Left ventricle myocardium superior (tissue), 1 donor: ENCODE measurements at places on chromosomes 1 and 21. TPM values are rescaled to one million over a fixed set of nuclear protein-coding genes. Genes with fewer than 3 reads are reported as not detected.

Gene TMEM52
- 1.7 TPM for total RNA-seq

Gene TTC39A
- 18.0 TPM for total RNA-seq

Gene IGSF3
- total RNA-seq: 11.7 TPM

Gene WDR64
- total RNA-seq: not detected

Gene CDA
- total RNA-seq: 2.9 TPM

Gene ACTN2
- total RNA-seq: 2,394 TPM

Gene SFN
- total RNA-seq: not detected

Gene AGO4
- total RNA-seq: 19.0 TPM

DNA sequence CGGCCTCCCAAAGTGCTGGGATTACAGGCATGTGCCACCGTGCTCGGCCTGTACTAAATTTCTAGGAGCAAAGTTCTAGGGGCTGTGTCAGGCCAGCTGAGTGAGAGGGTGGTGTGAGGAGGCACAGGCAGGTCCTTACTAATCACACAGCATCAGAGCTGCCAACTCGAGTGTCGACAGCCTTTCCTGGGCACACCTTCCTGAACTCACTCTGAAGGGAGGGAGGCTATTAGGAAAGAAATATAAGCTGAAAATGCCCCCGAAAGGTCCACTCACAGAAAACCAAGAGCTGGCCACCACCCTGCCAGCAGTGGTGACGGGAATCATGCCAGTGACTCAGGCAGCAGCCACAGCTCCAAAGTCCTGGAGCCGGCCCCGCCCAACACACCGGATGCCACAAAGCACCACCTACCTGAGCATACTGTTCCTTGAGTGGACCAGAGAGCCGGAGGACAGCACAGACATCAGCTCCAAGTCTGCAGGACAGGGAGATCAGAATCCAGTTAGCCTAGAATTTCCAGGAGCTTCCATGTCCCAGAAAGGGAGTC, 4.5 kb downstream of the PMVK start:
- peak; percentile 45 for DNase-seq

DNA sequence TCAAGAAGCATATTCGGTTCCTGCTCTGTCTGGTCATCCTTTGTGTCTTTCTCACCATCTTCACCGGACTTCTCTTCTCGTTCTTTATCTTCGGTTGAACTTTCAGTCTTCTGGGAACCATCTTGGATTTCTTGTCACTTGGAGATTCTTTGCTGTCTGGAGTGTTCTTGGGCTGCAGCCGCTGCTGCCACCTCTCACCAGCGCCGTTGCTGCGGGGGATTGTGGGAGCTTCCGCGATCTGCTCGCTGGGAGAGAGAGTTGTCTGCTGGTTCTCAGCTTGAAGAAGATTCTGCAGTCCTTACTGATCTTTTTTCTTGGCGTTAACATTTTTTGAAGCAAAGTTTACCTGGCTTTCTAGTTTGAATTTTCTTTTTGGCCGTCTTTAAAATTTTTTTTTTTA, 1165.2 kb upstream of the PRMT6 start:
- no peak for DNase-seq

DNA sequence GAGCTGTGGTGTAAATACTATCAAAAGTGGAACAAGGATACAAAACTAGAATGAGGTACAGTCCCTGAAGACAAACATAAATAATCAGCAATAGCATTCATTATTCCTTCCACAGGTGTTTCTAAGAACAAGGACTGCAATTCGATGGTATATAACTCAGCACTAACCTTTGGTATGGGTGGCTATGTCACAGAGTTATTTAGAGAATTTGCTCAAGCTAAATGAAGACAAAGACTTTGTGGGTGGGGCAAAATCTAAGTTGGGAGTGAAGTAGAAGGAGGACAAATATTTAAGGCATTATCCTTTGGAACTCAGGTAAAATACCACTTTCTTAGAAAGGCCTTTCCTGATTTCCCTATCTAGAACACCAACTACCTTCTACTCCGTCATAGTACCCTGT, 51.5 kb upstream of the CNN3 start:
- DNase-seq: no peak

GRCh38 chr21:29215709-29216108, 83.0 kb upstream of the BACH1 start:
- DNase-seq: no peak

DNA sequence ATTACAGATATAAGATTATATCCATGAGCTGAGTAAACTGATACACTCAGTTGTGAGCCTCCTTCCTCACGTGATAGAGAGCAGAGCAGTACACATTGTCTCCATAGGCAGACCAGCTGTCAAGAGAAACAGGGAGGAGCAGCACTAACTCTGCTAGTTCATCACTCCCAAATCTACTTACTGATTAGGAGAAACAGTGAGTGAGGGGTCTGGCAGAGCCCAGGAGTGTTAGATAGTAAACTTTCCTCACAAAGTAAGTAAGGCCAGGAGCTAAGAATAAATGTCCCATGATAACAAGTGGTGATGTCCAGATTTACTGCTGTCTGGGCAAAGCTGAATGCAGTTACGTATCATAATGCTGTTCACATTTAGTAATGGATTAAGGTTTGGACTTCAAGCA, 168.6 kb upstream of the KCNK2 start:
- no peak for DNase-seq

DNA sequence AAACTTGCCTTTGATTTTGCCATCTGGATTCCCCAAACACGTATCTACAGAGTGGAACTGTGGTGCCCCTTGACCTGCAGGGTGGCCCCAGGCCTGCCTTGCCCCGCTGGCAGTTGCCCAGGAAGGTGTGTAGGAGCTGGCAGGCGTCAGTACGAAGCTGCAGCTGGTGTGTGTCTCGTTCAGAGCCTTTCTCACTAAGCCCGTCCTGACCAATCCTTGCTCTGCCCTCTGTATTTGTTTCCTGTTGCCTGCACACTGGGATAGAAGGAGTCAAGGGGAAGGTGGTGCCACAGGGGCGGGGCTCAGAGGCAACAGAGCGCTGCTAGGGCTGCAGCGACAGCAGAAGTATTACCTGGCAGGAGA, 5.2 kb upstream of the VSIG8 start:
- peak; percentile 53 for DNase-seq

GRCh38 chr1:70153739-70154138, 51.6 kb downstream of the LRRC40 start:
- no peak for DNase-seq

- peak; percentile 85 for DNase-seq
These were observed 1.9 kb upstream of the HSPB7 start for GRCh38 chr1:16019644-16020277.

GRCh38 chr1:148372731-148373130, 110.4 kb downstream of the PPIAL4G start:
- DNase-seq: no peak

DNA sequence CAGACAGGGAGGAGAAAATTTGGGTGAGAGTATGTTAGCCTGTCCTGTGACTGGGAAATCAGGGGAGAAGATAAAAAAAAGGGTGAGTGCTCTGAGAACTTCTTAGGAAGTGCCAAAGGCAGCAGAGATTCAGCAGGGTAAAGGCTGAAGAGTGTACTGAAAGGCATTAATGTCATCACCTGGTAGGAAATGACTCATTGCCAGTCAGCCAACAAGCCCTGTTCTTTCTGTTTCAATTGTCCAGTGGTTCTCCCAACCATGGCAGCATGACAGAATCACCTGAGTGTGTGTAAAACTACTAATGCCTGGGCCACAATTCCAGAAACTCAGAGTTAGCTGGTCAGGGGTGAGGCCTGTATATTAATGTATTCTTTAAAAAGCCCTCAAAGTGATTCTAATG, 83.5 kb downstream of the INTS7 start:
- no peak for DNase-seq

DNA sequence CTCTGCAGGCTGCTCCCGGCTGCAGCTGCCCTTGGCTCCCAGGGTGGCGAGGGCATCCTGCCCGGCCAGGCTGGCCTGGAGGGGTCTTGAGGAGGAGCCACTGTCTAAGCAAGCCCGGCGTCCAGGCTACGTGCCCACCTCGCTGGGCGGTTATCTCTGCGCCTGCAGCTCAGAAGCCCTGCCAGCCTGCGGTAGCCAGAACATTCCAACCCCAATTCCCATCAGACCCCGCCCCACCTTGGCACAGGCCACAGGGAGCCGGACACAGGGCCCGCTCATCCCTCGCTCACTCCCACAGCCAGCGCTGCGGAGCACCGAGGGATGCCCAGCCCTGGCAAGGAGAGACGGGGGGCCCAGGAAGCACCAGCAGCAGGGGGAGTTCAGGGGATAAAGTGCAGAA, 53.9 kb downstream of the MEGF6 start:
- no peak for DNase-seq

- DNase-seq: no peak
These were observed 10.2 kb downstream of the MACF1 start for GRCh38 chr1:39214714-39214997.

GRCh38 chr1:147904726-147905125, 2.1 kb downstream of the GJA8 start:
- no peak for DNase-seq

- DNase-seq: peak; percentile 34
These were observed 30.0 kb upstream of the RCSD1 start for GRCh38 chr1:167599957-167600581.

DNA sequence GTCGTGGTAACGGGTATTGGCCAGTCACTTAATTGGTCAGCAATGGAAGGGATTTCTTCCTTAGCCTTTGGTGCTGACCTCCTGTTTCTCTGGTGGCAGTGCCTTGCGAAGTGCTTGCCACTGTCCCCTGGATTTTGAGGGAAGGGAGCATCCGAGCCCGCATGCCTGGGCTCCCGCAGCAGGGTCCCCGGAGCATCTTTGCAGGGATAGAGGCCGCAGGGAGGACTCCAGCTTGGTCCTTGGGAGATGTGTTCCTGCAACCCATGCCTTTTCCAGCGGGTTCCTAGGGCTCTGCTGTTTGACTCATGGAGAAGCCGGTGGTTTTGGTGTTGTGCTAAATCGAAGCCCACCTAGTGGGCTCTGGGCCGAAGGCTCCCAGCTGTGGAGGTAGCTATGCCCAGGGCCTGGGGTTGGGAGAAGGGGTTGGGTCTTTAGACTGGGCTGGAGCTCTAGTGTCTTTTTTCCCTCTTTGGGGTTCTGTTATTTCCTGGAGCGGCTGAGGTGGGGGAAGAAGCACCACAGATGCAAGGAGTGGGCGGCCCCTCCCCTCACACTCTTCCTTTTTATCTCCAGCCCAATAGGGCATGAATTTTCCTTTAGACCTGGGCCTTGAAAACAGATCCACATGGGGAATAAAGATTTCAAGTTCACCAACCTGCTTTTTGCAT, 39.0 kb downstream of the PIK3CD start:
- no peak for DNase-seq

- no peak for DNase-seq
These were observed 328.9 kb downstream of the LTN1 start for GRCh38 chr21:28663754-28664153.

DNA sequence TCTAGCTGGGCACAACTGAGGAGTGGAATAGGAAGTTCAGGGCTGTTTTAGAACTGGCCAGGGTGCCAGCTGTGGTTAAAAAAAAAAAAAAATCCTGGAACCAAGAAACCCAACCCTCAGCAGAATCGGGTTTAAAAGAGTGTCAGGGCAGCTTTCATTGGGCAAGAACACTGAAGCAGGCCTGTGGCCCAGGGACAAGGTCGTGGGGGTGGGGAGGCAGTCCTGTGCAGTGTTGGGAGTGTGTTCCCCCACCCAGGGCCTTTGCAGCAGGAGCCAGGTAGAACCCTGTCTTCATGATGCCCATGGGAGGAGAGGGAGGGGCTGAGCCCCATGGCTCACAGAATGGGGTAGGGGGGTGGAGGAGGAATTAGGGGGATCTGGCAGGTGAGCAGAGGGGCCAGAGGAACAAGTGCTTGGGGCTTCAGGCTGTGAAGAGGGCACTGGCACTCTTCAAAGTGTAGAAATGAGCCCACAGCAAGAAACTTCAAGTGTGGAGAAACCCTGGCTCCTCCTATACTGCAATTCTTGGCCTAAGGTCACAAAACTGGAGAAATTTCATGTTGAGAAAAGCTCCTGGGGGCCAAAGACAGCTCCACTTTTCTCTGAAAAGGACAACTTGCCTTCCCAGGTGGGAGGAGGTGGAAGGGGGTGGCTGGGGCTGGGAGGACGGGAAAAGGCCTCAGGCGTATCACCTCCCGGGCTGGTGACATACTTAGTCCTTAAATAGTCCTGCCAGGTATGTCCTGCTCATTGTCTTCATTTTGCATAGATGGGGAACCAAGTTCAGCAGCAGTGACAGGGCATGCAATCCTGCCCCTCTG, 39.3 kb downstream of the KIAA1614 start:
- DNase-seq: no peak

DNA sequence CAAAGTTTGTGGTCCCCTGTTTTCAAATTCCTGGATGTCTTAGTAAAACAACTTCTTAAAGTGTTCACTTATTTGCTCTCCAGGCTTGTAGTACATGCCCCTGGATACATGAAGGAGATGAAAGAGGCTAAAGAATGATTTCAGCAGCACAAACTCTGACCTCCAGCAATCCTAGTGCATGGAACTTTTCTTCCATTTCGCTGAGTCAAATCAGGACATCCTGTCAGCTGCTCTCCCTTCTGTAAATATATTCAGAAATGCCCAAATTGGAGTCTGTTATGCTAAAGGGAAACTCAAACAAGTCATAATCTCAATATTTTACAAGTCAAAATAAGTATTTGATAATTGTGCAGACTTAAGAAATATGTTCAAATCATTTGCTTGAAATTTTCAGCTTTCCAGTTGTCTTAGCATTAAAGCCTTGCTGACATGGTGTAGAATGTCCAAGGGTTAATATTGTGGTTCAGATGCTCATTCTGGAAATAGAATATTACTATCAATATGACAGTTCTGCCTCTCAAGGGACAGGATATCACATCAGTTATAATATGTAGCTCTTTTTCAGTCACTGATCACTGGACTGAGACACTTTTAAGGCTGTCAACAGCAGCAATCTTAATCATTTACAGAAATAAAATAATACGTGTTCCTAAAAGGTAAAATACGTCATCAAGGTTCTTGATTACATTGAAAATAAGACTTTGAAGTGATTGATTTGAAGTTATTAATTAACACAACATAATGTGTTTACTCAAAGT, 1157.3 kb downstream of the PLA2G4A start:
- no peak for DNase-seq

GRCh38 chr1:241269116-241269515, 87.9 kb downstream of the RGS7 start:
- no peak for DNase-seq

- DNase-seq: no peak
These were observed 129.0 kb upstream of the RUNX1 start for GRCh38 chr21:35178098-35178497.

- DNase-seq: no peak
These were observed 44.1 kb upstream of the BCL10 start for GRCh38 chr1:85320371-85321131.

GRCh38 chr1:51928896-51929295, 50.4 kb upstream of the NRDC start:
- DNase-seq: no peak

- no peak for DNase-seq
These were observed at the start of gene GJA8 for GRCh38 chr1:147902253-147902845. TSS of gene GJA8 (plus strand) at chr1:147902795. CDS start at chr1:147907956, 5,161 bp downstream.

GRCh38 chr1:18176619-18177018, 69.0 kb downstream of the IGSF21 start:
- no peak for DNase-seq

DNA sequence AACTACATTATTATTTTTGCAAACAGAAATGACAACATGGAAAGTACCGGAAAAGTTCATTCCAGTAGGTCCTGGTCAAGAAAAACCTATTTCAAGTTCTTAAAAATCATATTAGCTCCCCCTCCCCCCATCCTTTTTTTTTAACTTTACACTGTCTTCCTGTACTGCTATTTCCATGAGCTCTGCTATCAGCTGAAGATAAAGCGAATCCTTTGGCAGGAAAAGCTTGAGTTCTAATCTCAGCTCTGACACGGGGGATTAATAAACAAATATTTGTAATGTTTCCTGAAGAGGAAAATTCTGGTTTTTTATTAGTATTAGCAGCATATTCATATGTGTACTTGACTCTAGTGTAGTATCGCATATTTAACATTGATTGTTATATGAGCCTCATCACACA, 190.7 kb upstream of the ESRRG start:
- no peak for DNase-seq
